K562 (cell line): ENCODE measurements at places on chromosomes 1 and 21.

GRCh38 chr1:221437171-221437570 is 304.7 kb downstream of the DUSP10 start:
- no peak for DNase-seq

DNA sequence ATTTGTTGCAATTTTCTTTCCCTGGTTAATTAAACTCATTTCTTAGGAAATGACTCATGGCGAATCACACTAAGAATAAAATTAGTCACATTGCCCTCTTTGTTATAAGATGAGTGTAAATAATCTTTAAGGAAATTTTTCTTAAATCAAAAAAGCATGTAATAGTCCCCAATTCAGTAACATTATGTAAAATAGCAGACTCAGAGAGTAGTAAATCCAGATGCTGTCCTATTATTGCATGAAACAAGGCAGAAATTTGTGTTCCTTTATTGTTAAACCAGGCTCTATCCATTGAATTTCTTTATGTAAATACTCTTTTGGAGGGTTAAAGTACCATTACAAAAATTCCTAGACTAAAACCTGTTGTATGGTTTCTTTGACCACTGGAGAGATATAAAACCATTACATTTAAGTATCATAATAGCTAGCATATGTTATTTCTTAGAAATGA is 154.5 kb upstream of the C1orf87 start:
- no peak for DNase-seq

DNA sequence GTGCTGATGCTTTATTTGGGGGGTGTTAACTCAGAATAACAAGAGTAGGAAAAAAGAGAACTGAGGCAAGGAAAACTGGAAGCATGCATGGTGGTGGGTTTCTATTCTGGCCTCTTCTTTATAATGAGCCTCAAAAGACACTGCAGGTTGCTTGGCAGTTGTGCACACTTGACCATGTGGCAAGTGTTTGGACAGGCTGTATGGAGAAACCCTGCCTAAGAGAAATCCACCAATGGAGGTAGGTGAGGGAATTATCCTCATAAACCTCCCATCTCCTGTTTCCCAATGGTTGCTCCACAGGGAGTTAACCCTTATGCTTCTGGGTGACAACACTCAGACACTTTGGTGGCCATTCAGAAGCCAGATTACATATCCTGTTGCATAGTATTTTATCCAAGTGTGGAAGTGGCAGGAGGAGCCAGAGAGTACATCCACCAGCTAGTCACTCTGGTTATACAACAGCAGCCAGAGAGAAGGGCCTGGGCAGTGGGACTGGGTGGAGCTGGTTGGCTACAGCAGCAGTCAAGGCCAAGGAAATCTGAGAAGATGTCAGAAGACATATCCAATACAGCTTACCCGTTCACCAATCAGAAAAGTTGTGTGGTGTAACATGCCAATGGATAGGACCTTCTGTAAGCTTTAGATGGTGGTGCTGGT is 16.4 kb upstream of the VASH2 start:
- DNase-seq: no peak

DNA sequence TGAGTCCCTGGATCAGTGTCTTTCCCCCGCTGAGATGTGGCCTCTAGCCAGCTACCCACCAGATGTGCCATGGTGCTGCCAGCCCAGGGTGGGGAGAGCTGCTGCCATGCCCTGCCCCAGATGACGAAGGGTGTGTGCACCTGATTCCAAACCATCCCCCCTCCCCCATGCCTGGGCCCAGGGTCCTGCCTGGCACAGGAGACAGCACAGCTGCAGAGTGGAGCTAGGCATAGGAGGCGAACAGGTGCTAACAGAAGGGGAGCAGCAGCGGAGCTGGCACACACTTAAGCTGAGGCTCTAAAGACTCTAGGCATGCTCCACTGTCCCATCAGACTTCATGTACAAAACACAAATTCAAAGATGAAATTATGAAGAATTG is 9.0 kb upstream of the LDLRAP1 start:
- no peak for DNase-seq

DNA sequence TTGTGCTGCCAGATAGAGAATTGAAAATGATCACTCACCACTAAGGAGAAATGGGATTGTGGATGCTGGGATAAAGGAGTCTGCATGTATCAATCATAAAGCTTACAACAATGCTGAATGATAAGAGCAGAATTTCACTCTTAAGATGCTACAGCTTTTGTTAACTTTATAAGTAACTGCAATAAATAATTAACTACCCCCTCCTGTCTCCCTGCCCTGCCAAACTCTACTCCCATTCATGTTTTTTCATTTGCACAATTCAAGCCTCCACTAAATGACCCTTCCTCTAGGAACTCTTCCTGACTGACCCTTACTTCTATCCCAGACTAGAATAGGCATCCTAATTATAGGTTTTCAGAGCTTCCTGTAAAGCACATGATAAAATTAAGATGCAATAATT is 14.9 kb downstream of the MTF1 start:
- DNase-seq: no peak

DNA sequence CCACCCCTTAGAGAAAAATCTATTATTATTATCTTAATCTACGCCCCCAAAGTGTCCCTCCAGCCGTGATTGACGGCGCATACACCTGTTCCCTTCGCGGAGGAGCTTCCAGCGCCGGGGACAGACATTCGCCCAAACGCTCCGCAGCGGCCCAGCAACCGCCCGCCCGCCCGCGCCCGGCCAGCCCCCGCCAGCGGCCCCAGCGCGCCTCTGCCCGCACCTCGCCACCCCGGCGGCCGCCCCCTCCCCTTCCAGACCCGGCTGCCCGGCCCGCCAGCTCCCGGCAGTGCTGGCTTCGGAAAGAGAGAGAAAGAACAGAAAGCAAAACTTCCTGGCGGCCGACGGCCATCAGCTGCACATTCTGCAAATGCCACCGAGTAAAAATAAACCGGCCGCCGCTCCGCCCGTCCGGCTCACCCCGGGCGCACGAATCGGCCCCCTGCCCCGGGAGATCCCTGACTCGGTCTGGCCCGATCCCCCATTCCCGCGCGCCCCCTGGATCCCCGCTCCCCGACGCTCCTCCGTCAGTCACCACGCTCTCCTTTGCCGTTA is 1.6 kb downstream of the CASZ1 start:
- DNase-seq: no peak

- DNase-seq: no peak
Measured at GRCh38 chr1:78490861-78491450, at the start of gene PTGFR. Gene PTGFR, plus strand, starts transcription at chr1:78490974. Its CDS starts 1,770 bp downstream, at chr1:78492744.

GRCh38 chr21:16377857-16378256 is 648.1 kb downstream of the USP25 start:
- no peak for DNase-seq

- no peak for DNase-seq
Measured at GRCh38 chr21:31450980-31451379, 106.9 kb upstream of the TIAM1 start.
